Stimulated activated CD4-positive, alpha-beta T cell treated with anti-CD3 and anti-CD28 coated beads, Interleukin-1b, Interleukin-23, amount 100 ng/mL, for 1 hour (primary cell): ENCODE measurements at places on chromosomes 12 and 14.

DNA sequence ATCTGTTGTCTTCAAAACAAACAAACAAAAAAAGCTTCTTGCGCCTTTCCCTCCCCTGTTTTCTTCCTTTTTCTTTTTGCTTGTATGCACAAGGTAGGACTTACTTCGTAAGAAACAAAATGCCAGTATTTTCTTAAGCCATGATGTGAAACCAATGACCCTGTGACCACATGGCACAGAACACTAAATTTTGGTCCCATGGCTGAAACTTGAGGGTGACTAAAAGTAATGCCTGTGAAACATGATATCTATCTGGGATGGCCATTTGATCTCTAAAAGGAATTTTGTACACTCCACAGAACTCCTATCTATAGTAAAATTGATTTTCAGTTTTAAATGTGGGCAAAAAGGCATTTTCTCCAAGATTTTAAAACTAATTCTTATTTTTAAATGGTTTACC is 63.6 kb downstream of the PAPOLA start:
- DNase-seq: no peak

- no peak for DNase-seq
Observed at GRCh38 chr12:27747111-27747820, 32.8 kb upstream of the KLHL42 start.

DNA sequence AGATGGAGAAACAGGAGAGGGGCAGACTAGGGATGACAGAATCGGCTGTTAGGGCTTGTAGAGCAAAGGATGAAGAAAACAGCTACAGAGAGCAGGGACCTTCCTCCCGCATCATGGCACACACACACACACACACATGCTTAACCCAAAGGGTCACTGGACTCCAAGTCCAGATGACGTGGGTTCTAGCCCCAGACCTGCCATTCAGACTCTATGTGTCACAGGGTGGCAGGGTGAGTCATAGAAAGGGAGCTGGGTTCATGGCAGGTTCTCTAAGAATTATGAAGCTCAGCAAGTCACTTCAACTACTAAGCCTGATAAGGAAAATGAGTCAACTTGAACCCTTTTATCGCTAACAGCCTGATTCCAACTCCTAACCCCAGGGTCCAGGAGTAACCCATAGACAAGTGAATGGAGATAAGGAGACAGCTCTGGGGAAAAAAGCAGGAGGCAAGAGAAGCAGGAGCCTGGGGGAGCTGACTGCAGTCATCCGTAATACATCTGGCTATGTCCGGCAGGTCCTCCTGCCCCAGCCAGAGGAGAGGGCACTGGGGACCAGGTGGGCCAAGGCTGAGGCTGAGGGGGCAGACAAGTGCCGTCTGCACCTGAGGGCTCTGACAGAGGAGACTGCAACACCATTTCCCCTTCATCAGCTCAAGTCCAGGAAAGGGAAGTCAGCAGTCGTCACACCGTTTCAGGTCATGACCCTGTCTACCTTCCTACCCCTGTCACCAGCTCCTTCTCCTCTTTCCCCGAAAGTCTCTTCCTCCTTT is 3.6 kb upstream of the TNFRSF1A start:
- no peak for DNase-seq

GRCh38 chr14:39763402-39763890 is 331.2 kb upstream of the FBXO33 start:
- no peak for DNase-seq

GRCh38 chr12:40502322-40502721 is 189.9 kb upstream of the CNTN1 start:
- DNase-seq: no peak

DNA sequence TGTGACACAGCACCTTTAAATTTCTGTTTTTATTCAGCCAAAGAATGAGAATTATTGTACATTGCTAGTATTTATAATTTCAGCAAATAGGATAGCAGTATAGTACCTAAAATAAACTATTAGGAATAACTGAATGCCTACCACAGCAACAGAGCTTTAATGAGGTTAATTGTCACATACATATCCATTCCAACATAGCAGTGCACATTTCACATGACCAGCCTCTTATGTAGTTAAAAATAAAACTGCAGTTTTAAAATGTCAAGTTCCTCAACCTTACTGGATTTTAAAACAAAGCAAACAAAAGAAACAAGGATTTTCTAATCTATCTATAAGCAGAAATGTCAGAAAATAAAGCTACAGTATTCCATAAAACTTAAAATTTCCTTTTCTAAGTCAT is 50.6 kb upstream of the TTC7B start:
- no peak for DNase-seq

- no peak for DNase-seq
Observed at GRCh38 chr12:9869307-9870161, at the start of gene CLEC2B. CLEC2B (minus strand) TSS chr12:9869354.

GRCh38 chr12:31588976-31589375 is 2.0 kb downstream of the DENND5B start:
- DNase-seq: no peak

DNA sequence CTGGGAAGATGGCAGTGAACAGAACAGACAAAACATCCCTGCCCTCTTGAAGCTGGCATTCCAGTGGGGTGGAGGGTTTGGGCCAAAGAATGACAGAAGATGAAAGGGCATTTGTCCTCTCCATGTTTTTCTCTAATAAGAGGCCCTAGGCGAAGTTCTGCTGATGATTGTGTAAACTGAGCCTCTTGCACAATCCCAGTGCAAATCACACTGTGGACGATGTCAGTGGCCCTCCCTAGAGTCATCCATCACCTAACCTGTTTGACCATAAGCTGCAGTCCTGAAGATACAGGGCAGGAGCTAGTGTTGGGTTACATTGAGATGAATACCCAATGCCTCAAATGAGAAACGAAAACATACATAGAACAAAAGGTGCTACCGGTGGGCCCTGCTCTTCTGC is 622.4 kb upstream of the TBX3 start:
- DNase-seq: no peak

- no peak for DNase-seq
Observed at GRCh38 chr12:57621497-57622292, 10.5 kb downstream of the ARHGEF25 start.

DNA sequence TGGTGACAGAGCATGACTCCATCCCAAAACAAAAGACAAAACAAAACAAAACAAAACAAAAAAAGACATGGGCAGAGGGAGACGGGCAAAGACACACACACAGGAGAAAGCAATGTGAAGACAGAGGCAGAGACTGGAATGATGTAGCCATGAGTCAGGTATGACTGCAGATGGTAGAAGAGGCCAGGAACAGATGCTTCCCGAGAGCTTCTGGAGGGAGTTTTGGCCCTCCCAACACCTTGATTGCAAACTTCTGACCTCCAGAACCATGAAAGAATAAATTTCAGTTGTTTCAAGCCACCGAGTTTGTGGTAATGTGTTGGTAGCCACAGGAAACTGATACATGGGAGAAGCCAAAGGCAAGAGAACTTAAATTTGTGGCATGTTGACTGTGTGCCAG is 27.1 kb downstream of the VWF start:
- no peak for DNase-seq

DNA sequence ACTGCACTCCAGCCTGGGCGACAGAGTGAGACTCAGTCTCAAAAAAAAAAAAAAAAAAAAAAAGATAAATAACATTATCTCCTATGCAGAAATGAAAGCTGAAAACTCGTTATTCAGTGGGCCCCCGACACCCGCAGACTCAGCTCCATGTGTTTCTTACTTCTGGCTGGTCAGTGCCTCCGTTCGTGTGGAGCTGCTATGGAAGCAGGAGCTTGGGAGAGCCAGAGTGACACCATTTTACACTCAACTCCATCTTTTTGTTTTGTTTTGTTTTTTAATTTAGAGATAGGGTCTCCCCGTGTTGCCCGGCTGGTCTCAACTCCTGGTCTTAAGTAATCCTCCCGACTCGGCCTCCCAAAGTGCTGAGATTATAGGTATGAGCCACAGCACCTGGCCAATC is 13.3 kb upstream of the PLEKHG6 start:
- DNase-seq: no peak
